NCI-H460 (cell line): ENCODE measurements at places on chromosomes 7 and 10.
A peak's percentile ranks its signal among the peaks of the same experiment; 100 is the strongest.

DNA sequence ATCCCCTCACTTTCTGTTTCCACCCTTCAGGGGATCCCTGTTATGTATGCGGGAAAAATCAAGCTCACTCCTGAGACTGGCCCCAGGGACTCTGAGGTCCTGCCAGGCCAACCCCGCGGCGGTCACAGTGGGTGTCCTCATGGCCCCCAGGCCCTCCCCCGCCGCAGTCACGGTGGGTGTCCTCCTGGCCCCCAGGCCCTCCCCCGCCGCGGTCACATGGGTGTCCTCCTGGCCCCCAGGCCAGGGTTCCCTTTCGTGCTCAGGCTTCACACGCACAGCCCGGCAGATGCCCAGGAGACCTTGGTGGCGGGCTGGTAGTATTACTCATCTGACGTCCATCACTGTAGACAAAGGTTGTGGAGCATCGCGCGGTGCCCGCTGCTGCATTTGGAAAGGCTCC, 491.0 kb upstream of the FOXK1 start:
- no peak for DNase-seq

DNA sequence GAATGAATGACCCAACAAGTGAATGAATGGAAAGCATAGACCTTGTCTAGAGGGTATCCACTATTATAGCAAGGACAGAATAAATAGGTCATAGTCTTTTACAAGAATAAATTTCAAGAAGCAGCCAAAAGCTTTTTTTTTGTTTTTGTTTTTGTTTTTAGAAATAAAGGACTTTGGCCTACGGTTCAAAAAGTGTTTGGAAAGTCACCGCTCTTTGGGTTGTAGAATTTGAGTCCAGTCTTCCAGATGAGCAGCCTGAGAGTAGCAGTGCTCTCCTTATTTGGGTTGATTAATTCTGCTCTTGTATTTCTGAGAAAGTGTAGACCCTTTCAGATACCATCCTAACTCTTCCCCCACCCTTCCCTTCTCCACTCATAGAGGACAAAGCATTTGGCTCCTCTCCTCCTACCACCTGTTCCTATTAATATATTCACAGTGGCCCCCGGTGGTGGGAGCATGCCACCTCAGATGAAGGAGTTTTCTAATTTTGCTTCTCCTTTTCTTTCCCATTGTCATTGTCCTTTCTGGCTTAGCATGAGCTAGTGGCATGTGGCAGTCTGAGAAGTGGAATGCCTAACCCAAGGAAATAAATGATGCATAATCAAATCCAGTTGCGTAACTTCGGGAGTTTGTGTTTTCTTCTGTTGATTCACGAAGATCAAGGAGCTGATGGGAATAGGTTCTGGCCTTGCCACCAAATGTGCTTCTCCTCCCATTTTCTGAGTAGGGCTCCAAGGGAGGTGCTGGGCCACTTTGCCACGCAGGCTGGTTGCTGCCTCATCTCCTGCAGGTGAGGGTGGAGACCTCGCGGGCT, 114.7 kb downstream of the CHN2 start:
- no peak for DNase-seq

DNA sequence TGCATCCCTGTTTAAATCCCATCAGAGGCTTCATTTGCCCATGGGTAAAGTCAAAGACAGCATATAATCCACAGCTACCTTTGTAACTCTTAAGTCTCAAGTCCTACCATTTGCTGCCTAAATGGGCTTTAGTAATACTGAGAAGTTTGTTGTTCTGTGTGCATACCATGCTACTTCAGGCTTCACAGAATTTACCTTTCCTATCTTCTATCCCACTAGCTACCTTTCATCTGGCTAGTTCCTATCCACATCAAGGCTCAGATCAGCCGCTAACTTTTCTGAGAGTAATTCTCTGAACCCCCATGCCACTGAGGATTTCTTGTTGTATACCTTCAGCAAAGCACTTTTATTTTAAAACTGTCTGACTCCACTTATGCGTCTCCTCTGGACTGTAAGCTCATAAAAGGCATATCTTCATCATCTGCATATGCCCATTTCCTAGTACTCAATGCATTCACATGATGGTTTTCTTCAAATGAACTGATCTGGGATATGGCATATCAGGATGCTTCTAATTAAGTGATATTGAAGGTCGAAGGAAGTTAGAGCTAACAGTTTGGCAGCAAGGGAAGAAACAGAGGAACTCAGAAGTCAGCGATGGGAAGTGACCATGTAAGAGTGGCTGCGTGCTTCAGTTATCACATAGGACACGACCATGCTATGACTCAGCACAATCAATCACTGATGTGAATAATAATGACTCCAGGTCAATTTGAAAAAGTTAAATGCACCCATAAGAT, 283.9 kb upstream of the DKK1 start:
- DNase-seq: peak; percentile 5

GRCh38 chr7:69651101-69651590, 52.9 kb downstream of the AUTS2 start:
- DNase-seq: no peak

GRCh38 chr10:86880971-86881370, 76.4 kb downstream of the MMRN2 start:
- no peak for DNase-seq

DNA sequence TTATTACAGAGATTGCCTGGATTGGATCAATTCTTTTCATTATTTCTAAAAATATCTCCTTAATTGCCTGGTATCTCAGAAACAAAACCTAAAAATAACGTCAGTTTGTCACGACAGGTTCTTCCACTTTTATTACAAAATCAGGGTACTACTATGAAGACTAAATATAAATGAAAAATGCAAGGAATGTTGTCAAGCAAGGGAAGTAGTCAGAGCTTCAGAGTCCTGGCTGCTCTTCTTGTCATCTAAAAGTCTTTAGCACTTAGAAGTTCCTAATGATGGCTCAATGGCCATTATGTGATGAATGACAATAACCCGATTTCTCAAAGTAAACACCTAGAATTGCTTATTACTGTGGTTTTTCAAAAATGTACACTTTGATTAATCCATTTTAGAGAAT, 192.2 kb downstream of the SEMA3A start:
- DNase-seq: no peak

- DNase-seq: no peak
Observed at GRCh38 chr10:32132357-32132946, 76.2 kb upstream of the KIF5B start.

- no peak for DNase-seq
Observed at GRCh38 chr7:111210043-111210442, 119.1 kb downstream of the LRRN3 start.

GRCh38 chr7:13981070-13981469, 8.4 kb downstream of the ETV1 start:
- peak; percentile 82 for DNase-seq

GRCh38 chr7:31958226-31958625, 112.0 kb downstream of the PDE1C start:
- DNase-seq: no peak

DNA sequence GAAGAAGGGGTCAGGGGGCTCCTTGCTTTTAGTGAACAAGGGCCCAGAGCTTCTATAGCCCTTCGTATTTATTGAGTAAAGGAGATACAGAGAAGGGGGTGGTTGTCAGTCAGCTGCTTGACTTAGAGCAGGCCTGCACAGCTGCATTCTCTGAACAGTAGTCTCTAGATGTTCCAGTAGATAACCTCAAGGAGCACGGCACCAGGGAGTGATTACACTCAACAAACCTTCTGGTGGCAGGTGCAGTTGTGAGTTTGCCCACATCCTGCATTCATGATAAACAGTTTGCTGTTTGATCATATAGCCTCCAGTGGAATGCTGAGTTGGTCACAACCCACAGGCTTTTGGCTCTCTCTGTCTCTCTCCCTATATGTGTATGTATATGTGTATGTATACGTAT, 70.0 kb upstream of the GJD4 start:
- no peak for DNase-seq

GRCh38 chr10:110919971-110920881, 822 bp downstream of the SHOC2 start:
- peak; percentile 34 for DNase-seq

- no peak for DNase-seq
Observed at GRCh38 chr10:23432166-23432565, 6.7 kb upstream of the OTUD1 start.

DNA sequence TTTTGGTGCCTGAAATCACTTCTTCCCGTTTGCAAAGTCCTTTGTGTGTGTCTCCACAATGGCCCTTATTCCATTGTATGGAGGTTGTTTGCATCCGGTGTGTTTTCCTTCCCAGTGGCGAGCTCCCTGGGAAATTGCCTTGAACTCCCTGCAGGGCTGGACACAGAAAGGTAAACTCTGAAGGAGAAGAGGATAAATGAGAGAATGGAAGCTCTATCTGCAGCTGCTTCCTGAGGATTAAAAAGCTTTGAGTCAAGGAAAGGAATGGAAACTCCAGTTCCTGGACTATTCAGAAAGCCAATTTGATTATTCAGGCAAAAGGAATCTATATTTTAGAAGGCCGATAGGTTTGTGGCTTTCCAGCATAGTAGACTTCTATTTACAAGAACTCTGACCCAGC, 4.4 kb upstream of the GRK5 start:
- no peak for DNase-seq

GRCh38 chr7:5594616-5595544, 171.2 kb upstream of the TNRC18 start:
- DNase-seq: no peak

- DNase-seq: no peak
Observed at GRCh38 chr10:128505346-128505745, 379.1 kb upstream of the MKI67 start.

DNA sequence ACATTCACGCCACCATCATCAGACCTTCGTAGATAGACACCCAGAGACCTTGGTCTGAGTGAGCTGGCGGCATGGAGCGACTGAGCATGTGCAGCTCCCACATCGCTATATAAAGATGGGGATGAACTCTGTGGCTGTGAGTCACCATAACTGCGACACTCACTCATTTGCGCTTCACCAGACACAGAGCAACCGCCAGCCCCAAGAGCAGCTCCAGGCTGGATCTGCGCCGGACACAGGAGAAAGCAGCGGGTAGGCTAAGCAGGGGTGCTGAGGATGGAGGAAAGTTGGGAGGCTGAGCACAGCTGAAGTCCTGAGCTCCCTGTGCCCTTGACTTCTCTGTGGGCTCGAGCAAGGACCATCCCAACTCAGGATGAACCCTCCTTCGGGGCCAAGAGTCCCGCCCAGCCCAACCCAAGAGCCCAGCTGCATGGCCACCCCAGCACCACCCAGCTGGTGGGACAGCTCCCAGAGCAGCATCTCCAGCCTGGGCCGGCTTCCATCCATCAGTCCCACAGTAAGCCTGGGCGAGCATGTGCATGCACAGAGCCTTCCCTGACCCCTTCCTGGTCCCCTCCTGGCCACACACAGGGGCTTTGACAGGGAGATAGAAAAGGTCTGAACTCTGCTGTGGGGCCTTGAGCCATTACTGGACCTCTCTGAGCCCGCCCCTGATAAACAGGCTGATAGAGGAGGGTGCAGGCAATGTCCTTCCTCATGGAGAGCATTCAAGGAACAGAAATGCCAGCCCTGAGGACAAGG, at the start of gene OPN4:
Gene OPN4 (plus strand): TSS at position 137 of the 762 bp plus-strand sequence. CDS start 237 bp downstream, at position 374.
- no peak for DNase-seq

DNA sequence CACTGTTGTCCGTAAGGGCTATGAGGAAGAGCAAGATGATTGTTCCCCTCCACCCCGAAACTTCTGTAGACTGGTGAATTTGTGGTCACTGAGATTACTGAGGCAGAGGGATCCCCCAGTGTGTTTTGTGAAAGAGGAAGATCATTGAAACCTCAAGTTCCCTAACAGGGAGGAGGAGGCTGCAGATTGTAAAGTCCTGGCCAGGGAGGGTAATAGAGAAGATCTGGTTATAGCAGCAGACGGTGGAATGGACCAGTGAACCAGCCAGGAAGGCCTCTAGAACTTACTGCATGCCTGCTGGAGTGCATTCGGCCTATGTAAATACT, 31.1 kb downstream of the LMTK2 start:
- no peak for DNase-seq

- peak; percentile 93 for DNase-seq
Observed at GRCh38 chr10:92591550-92592022, 1.3 kb upstream of the KIF11 start.

- peak; percentile 42 for DNase-seq
Observed at GRCh38 chr10:5292196-5292735, 72.5 kb upstream of the UCN3 start.

GRCh38 chr7:151117565-151117964, 31.3 kb downstream of the AGAP3 start:
- no peak for DNase-seq

GRCh38 chr10:44828508-44829142, 82.5 kb upstream of the TMEM72 start:
- no peak for DNase-seq

GRCh38 chr10:13095094-13095493, 4.9 kb upstream of the OPTN start:
- no peak for DNase-seq
